Body of pancreas (tissue), 4 donors: ENCODE measurements at places on chromosomes 3 and 15. TPM values are rescaled to one million over a fixed set of nuclear protein-coding genes. Genes with fewer than 3 reads are reported as not detected.
A peak's percentile ranks its signal among the peaks of the same experiment; 100 is the strongest.

The GABPB1 gene
- total RNA-seq = 6.7 TPM

The ZNF662 gene
- total RNA-seq = 6.5 TPM

The RLBP1 gene
- not detected for total RNA-seq

The FSTL1 gene
- total RNA-seq = 55.0 TPM

The SGO1 gene
- total RNA-seq = 2.0 TPM

The TGM5 gene
- total RNA-seq = not detected

The CD96 gene
- 0.33 TPM for total RNA-seq

The GLT8D1 gene
- total RNA-seq = 43.8 TPM

The C2CD4A gene
- 2.1 TPM for total RNA-seq

The NDUFB5 gene
- total RNA-seq = 41.9 TPM

The DNAH12 gene
- 0.99 TPM for total RNA-seq

DNA sequence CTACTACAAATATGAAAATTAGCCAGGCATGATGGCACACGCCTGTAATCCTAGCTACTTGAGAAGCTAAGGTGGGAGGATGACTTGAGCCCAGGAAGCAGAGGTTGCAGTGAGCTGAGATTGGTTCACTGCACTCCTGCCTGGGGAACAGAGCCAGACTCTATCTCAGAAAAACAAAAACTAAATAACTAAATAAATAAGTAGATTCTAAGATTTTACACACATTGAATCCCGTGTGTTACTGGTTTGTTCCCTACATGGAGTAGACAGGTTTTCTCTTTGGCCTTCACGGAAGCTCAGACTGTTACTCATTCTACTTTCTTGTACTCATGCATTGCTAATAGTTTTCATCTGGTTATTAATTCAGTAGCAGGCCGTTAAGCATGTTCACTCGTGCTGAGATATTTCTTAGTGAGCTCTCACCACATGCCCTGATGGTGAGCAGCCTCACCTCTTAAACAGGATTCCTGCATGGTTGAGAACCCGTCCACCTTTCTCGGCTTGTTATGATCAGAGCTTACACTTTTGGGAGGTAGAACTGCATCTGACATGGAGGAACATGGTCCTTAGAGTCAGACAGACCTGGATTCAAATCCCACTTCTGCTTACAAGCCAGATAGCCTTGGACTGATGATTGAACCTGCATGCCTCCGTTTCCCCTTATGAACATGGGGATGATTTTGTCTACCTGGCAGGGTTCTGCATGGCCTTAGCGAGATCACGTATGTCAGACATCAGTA lies 49.1 kb downstream of the CMTM7 start:
- no peak overlapping the region for H3K27ac ChIP-seq
- H3K4me3 ChIP-seq = no peak overlapping the region
- H3K36me3 ChIP-seq = no peaks in the 10 kb centered on the region

DNA sequence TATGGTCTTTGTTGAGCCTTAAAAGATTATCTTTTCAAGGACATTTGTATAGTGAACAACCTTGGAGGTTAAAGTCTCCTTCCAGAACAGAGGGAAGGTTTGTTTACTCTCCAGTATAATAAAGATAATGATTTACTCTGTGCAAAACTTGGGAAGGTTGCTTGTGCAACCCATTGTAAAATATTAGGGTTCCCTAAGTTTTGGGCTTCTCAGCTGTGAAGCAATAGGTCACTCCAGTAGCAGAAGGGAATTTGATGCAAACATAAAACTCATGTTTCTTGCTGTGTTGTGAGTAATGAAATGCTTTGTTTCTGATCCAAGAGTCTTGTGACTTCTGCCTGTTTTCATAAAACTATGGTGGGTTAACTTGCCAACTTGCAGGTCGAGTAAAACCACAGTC lies 177.5 kb downstream of the SUCNR1 start:
- no peak overlapping the region for H3K27ac ChIP-seq
- H3K36me3 ChIP-seq = no peaks in the 10 kb centered on the region
- DNase-seq = no peak
- no peak overlapping the region for H3K4me3 ChIP-seq
- no peaks in the 10 kb centered on the region for H3K4me1 ChIP-seq

DNA sequence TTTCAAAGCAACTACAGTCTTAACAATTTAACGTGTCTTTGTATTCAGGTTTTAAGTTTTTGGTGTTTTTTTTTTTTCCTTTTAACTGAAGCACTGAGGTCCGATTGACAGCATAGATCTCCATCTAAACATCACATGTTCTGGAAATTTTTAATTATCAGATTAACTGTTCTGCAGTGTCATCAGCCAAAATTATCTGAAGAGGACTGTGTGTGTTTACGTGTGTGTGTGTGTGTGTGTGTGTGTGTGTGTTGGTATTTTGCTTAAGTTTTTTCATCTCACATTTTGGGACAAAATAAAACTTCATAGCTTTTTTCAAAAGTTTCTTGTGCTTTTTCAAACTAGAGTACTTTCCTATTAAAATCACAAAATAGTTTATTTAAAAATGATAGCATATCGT lies 1.8 kb downstream of the PIK3CA start:
- H3K27ac ChIP-seq = peak overlapping the region; percentile 99
- no peak overlapping the region for H3K4me3 ChIP-seq
- H3K4me1 ChIP-seq = peaks cover 23% of the 10 kb centered on the region
- DNase-seq = no peak
- no peaks in the 10 kb centered on the region for H3K36me3 ChIP-seq

DNA sequence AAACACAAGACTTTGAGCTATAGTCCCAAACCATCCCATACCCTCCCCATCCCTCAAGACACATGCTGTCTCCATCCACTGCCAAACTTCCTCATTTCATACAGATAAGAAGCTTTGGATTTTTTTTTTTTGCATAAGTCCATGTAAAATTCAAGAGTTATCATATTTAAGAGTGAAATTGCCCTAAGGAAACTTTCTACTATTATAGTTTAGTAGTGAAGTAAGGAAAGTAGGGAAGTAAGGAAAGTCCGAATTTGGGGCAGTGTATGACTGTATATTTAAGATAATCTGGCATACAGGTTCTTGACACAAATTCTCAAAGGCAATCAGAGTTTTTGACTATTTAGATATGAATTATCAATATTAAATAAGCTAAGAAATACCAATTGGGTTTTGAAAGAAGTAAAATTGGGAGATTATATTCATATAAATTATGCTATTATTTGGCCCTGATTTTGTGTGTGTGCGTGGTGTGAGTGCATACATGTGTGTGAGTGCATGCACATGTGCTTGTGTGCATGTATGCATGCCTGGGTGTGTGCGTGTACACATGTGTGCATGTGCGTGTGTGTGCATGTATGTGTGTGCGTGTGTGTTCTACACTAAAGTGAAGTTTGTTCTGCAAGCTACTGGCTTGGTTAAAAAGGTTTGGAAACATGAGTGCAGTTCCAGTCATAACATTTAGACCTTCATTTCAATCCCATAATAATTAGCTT lies 83.6 kb upstream of the MBNL1 start:
- no peaks in the 10 kb centered on the region for H3K27me3 ChIP-seq
- H3K27ac ChIP-seq = no peak overlapping the region
- no peaks in the 10 kb centered on the region for H3K4me1 ChIP-seq
- no peak for DNase-seq
- H3K36me3 ChIP-seq = no peaks in the 10 kb centered on the region
- no peak overlapping the region for H3K4me3 ChIP-seq

DNA sequence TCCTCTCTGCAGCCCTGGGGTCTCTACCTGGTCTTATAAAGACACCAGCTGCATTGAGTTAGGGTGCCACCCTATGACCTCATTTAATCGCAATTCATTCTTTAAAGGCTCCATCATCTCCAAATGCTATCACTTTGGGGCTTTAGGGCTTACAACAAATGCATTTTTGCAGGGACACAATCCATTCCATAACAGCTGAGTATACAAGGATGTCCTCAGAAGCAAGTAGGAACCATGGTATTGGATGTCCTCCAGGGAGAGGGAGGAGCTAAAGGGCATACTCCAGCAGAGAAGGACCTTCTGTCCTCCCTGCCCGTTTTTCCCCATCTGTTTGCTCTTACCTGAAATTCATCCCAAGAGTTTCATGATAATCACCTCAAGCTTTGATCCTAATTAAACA lies 30.3 kb downstream of the UMPS start:
- peak; percentile 35 for DNase-seq
- H3K4me1 ChIP-seq = peaks cover 18% of the 10 kb centered on the region
- H3K36me3 ChIP-seq = no peaks in the 10 kb centered on the region
- H3K27ac ChIP-seq = no peak overlapping the region
- no peaks in the 10 kb centered on the region for H3K27me3 ChIP-seq

- no peaks in the 10 kb centered on the region for H3K36me3 ChIP-seq
- H3K27ac ChIP-seq = no peak overlapping the region
- peak; percentile 72 for DNase-seq
- H3K4me1 ChIP-seq = peaks cover 9% of the 10 kb centered on the region
- no peaks in the 10 kb centered on the region for H3K27me3 ChIP-seq
Observed at GRCh38 chr15:47386459-47386858, 330.8 kb upstream of the SEMA6D start.

DNA sequence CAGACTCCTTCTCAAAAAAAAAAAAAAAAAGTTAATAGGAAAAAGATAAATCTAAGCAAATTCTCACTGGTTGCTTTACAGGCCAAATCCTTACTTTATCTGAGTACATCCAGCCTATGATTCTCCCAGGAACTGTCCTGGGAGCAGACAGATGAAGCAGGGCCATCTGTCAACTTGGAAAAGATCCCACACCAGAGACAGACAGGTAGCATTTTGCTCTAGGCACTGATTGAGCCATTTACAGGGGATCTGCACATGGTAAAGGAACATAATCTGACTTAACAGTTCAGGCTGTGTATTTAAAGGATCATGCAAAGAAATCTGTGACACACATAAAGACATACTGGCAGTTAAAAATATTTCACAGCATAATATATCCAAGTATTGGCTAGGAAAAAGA lies 1006.5 kb downstream of the TBL1XR1 start:
- no peak for DNase-seq
- no peaks in the 10 kb centered on the region for H3K36me3 ChIP-seq
- H3K27me3 ChIP-seq = no peaks in the 10 kb centered on the region
- H3K27ac ChIP-seq = no peak overlapping the region
- H3K4me1 ChIP-seq = no peaks in the 10 kb centered on the region

DNA sequence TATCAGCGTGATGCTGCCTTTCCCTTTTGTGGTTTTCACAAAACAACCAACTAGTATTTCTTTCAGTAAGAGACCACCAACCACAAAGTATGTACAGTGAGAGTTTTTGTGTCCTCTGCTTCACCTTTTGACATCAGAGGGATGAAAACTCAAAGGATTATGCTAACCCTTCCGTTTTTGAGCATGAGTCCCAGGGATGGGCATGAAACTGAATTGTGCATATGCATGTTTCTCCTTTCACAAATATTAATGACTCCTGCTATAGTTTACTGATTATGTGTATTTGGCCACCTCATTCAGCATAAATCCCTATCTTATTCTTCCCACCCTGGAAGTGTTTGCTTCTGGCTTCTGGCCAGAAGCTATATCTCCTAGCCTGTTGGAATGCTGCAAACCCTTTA lies 59.2 kb downstream of the RSRC1 start:
- peaks cover 6% of the 10 kb centered on the region for H3K4me1 ChIP-seq
- no peak overlapping the region for H3K27ac ChIP-seq
- no peaks in the 10 kb centered on the region for H3K27me3 ChIP-seq

DNA sequence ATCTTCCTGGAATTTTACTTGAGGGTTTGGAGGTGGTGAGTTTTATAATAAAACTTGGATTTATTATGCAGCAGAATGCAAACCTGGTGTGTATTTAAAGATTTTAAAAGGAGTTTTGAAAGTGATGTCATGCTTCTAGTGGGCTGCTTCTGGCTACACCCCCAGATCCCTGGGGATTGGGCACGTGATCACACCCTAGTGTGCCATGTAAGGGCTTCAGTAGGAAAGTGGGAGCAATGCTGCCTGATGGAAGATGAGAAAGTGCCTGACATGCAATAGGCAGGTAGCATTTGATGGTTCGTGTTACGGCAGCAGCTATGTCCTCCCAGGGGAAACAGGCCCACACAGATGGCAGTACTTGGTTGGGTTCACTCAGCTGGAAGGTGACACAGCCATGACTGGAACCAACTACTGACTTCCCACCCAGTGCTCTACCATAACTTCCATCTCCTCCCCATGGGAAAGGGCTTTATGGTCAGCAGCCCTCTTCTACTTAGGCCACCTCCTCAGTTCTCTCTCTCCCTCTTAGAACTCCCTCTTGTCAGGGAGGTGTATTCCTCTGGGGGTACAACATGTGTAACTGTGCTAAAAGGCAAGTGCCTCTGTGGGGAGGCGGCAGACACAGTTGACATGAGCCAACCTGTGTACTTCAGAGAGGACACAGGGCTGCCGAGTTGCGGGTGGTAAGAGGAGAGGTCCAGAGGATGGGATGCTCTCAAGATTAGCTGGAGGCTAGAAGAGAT lies 5.6 kb downstream of the ITPKA start:
- no peak overlapping the region for H3K4me3 ChIP-seq
- no peak for DNase-seq
- H3K27me3 ChIP-seq = no peaks in the 10 kb centered on the region
- peaks cover 25% of the 10 kb centered on the region for H3K4me1 ChIP-seq
- H3K36me3 ChIP-seq = no peaks in the 10 kb centered on the region

GRCh38 chr3:194245975-194246561 lies 105.1 kb downstream of the CPN2 start:
- no peaks in the 10 kb centered on the region for H3K27me3 ChIP-seq
- no peak for DNase-seq
- no peaks in the 10 kb centered on the region for H3K36me3 ChIP-seq
- no peak overlapping the region for H3K4me3 ChIP-seq
- H3K4me1 ChIP-seq = peaks cover 11% of the 10 kb centered on the region

DNA sequence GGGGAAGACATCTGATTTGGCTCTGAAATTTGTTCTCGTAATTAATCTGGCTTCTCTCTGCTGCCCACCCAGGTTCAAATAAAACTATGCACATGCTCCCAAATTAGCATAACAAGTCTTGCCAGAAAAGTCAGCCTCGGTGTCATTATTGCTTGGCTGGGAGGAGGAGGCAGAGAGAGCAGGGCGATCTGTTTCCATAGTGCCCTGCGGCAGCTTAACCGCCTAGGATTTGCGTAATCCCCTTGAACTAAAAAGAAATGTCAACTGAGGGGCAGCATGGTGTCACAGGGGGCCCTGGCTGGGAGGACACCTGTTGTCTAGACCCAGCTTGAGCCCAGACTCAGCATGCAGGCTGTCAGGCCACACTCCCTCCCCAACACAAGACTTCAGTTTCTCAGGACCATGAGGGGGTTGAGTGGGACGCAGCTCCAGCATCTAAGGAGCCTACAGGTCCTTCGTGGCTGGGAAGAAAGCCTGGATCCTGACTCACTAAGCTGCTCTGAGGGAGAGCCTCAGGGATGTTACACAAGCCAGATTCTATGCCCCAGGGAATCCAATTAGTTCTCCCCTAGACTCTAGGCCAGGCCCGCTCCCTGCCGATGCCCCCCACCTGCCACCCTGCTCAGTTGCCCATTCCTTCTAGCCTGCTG lies 17.3 kb downstream of the MRPS11 start:
- no peak for DNase-seq
- H3K27me3 ChIP-seq = no peaks in the 10 kb centered on the region
- H3K36me3 ChIP-seq = no peaks in the 10 kb centered on the region
- H3K27ac ChIP-seq = no peak overlapping the region
- peaks cover 6% of the 10 kb centered on the region for H3K4me1 ChIP-seq
- no peak overlapping the region for H3K4me3 ChIP-seq

- peak overlapping the region; percentile 86 for H3K27ac ChIP-seq
- peak; percentile 60 for DNase-seq
- H3K27me3 ChIP-seq = no peaks in the 10 kb centered on the region
- peak overlapping the region; percentile 24 for H3K4me3 ChIP-seq
- peaks cover 44% of the 10 kb centered on the region for H3K4me1 ChIP-seq
Observed at GRCh38 chr3:42654331-42655201, 1.1 kb downstream of the ZBTB47 start.
